PC-9 (cell line): ENCODE measurements at places on chromosomes 13 and 19.

DNA sequence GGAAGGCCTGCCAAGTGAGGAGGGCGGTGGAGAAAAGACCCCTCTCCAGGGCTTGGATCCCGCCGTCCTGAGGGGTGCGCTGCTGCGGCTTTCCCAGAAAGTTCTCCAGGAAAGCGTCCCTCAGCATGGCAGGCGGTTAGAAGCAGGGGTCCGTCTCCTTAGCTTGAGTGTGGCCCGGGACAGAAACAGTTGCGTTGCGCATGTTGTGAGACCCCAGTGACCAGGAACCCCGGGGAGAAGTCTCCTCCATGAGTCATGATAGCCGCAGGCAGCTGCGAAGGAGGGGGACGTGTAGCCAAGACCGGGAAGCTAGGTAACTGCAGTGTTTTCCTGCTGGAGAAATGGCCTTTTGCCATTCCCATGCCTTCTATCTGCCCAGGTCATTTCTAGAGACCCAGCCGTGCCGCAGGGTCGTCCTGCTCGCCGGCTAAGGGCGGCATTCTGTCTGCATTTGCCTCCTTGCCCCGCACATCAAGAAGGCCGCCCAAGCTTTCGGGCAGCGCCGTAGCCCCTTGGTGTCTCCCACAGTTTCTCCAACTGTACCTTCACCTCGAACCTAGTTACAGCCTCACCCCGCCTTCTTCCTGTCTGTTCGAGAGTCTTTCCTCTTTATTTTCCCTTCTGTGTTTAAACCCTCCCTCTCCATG lies 64.3 kb downstream of the TM9SF2 start:
- H3K27me3 ChIP-seq: no peaks in the 10 kb centered on the region
- no peaks in the 10 kb centered on the region for H3K4me1 ChIP-seq
- no peak overlapping the region for H3K27ac ChIP-seq
- DNase-seq: no peak
- peaks cover 16% of the 10 kb centered on the region; the same call in 1 of the 2 replicates for H3K36me3 ChIP-seq

DNA sequence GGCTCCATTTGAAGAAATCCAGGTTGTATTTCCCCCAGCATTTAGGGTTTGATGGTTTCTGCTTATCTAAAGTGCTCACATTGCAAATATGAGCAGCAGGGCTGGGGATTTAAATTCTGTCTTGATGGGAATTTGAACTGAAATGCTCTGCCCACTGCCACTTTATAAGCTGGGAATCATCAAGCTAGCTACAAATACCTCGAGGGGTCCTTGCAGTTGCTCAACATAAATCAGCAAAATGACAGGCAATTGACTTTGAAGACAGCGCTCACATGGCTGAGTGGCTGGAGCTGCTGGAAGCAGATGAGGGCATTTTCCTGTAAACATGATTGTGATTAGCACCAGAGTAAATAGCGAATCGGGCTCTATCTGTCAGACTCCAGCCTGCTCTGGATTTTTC lies 39.4 kb upstream of the MEDAG start:
- no peak for DNase-seq
- no peaks in the 10 kb centered on the region for H3K36me3 ChIP-seq
- H3K4me1 ChIP-seq: 0 out of 2 replicates have a peak, but pooled peaks cover 9% of the 10 kb centered on the region
- H3K4me3 ChIP-seq: no peak overlapping the region
- H3K27ac ChIP-seq: no peak overlapping the region

GRCh38 chr13:32748305-32748704 lies 162.1 kb downstream of the PDS5B start:
- no peaks in the 10 kb centered on the region for H3K4me1 ChIP-seq
- peaks cover 20% of the 10 kb centered on the region for H3K36me3 ChIP-seq
- H3K27me3 ChIP-seq: no peaks in the 10 kb centered on the region
- no peak overlapping the region for H3K27ac ChIP-seq
- no peak for DNase-seq
- H3K4me3 ChIP-seq: no peak overlapping the region

DNA sequence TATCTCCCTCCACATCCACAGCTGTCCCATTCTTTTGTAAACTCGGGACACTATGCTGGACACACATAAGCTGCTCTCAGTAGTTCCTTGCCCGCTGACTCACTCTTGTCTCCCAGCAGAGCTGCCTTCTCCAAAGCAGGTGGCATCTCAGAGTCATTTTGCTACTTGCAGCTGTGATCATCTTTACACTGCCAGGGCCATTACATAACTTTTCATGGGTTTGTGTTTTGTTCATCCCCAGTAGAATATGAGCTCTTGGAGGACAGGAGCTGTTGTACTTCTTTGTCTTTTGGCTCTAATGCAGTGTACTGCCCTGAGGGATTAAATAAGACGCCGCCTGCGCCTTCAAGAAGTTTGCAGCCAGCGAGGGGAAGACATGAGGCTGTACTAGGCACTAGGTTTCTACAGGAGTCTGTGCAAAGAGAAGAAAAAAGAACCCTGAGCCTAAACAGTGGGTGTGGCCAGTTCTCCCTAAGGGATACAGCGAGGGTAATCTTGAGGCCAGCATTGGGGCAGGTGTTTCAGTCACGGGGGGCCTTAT lies 40.8 kb upstream of the GPR183 start:
- no peak for DNase-seq
- H3K4me1 ChIP-seq: no peaks in the 10 kb centered on the region
- no peak overlapping the region for H3K4me3 ChIP-seq
- H3K27ac ChIP-seq: no peak overlapping the region
- 0 out of 2 replicates have a peak, but pooled peaks cover 12% of the 10 kb centered on the region for H3K36me3 ChIP-seq

- no peaks in the 10 kb centered on the region for H3K36me3 ChIP-seq
- H3K27ac ChIP-seq: no peak overlapping the region
- peaks cover 30% of the 10 kb centered on the region for H3K27me3 ChIP-seq
- no peak for DNase-seq
Observed at GRCh38 chr13:113420232-113420631, 33.1 kb downstream of the ADPRHL1 start.

- no peak overlapping the region for H3K4me3 ChIP-seq
- no peaks in the 10 kb centered on the region for H3K4me1 ChIP-seq
- no peak overlapping the region for H3K27ac ChIP-seq
- no peak for DNase-seq
Observed at GRCh38 chr13:63042686-63043085, 1627.0 kb upstream of the PCDH20 start.

GRCh38 chr19:21460686-21461085 lies 44.7 kb upstream of the ZNF429 start:
- H3K27me3 ChIP-seq: no peaks in the 10 kb centered on the region
- no peak overlapping the region for H3K4me3 ChIP-seq
- no peak overlapping the region for H3K27ac ChIP-seq

GRCh38 chr13:112651750-112652511 lies 37.9 kb upstream of the ATP11A start:
- H3K4me3 ChIP-seq: no peak overlapping the region
- no peaks in the 10 kb centered on the region for H3K36me3 ChIP-seq
- no peaks in the 10 kb centered on the region; the same call in 1 of the 2 replicates for H3K27me3 ChIP-seq
- H3K4me1 ChIP-seq: no peaks in the 10 kb centered on the region
- H3K27ac ChIP-seq: no peak overlapping the region
- DNase-seq: no peak

GRCh38 chr19:2653710-2654707 lies 48.5 kb downstream of the GNG7 start:
- DNase-seq: no peak
- H3K27me3 ChIP-seq: peaks cover 15% of the 10 kb centered on the region
- H3K4me1 ChIP-seq: no peaks in the 10 kb centered on the region
- no peak overlapping the region for H3K4me3 ChIP-seq

- H3K27me3 ChIP-seq: no peaks in the 10 kb centered on the region
- peak overlapping the region; percentile 79 for H3K27ac ChIP-seq
- H3K36me3 ChIP-seq: no peaks in the 10 kb centered on the region
- peak overlapping the region; percentile 54; the same call in 1 of the 2 replicates for H3K4me3 ChIP-seq
Observed at GRCh38 chr13:109870696-109871370, 84.5 kb upstream of the IRS2 start.

GRCh38 chr13:113975416-113975815 lies 1.5 kb upstream of the C13orf46 start:
- H3K27me3 ChIP-seq: no peaks in the 10 kb centered on the region
- DNase-seq: no peak
- no peak overlapping the region for H3K4me3 ChIP-seq
- H3K27ac ChIP-seq: no peak overlapping the region

GRCh38 chr13:33053397-33054066 lies 37.3 kb downstream of the KL start:
- H3K27ac ChIP-seq: no peak overlapping the region
- no peaks in the 10 kb centered on the region for H3K27me3 ChIP-seq
- no peak for DNase-seq
- no peak overlapping the region for H3K4me3 ChIP-seq
- no peaks in the 10 kb centered on the region for H3K4me1 ChIP-seq

DNA sequence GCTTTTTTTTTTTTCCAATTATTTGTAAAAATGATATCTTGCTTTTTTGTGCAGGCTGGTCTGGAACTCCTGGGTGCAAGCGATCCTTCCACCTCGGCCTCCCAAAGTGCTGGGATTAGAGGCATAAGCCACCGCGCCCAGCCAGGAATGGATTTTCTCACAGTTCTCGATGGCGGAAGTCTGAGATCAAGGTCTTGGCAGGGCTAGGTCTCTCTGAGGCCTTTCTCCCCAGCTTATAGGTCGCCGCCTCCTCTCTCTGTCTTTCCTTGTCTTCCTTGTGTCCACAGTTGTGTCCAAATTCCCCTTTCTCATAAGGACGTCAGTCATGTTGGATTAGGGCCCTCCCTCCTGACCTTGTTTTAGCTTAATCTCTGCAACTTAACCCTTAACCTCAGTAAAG lies 200.5 kb downstream of the UQCRFS1 start:
- no peaks in the 10 kb centered on the region for H3K4me1 ChIP-seq
- no peak for DNase-seq
- peaks cover 80% of the 10 kb centered on the region for H3K27me3 ChIP-seq
- H3K27ac ChIP-seq: no peak overlapping the region
